CD4-positive, CD25-positive, alpha-beta regulatory T cell (primary cell): ENCODE measurements at places on chromosomes 2 and 18.
A peak's percentile ranks its signal among the peaks of the same experiment; 100 is the strongest.

DNA sequence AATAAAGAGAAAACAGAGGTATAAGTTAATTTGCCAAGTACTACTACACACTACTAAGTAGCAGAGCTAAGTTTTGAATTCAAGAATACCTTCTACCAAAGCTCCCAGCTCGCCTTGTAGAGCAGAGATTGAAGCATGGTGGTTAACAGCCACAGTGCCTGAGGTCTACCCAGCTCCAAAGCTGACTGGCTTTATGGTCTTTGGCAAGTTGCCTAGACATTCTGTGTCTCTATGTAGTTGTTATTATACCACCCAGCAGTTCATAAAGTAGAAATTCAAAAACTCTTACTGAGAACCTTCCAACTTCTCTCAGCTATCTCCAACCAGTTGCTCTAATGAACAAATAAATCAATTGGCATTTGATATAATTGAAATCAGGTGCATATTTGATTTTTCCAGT lies 87.8 kb downstream of the PDE11A start:
- no peak for DNase-seq

DNA sequence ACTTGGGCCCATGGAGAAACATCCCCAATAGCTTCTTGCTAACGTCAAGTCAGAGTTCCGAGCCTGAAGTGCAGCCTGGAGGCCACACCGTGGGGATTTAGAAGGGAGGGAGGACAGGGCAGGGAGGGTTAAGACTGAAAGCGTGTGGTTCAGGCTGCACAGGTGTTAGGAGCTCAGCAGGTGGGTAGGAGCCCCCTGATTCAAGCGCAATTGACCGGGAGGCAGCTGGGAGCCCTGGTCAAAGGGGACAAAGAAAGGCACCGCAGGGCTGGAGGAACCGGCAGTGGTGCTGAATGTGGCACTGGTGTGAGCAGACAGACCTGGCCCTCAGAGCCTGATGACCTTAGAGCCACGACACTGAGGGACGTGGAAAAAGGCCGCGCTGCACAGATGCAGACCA lies 149.6 kb downstream of the TMEM18 start:
- DNase-seq = no peak

GRCh38 chr2:235966932-235967757 lies 201.0 kb downstream of the GBX2 start:
- DNase-seq = no peak

GRCh38 chr2:69604026-69604678 lies 39.4 kb downstream of the AAK1 start:
- DNase-seq = no peak

- no peak for DNase-seq
These were observed 136.7 kb upstream of the SATB2 start for GRCh38 chr2:199594443-199594842.

DNA sequence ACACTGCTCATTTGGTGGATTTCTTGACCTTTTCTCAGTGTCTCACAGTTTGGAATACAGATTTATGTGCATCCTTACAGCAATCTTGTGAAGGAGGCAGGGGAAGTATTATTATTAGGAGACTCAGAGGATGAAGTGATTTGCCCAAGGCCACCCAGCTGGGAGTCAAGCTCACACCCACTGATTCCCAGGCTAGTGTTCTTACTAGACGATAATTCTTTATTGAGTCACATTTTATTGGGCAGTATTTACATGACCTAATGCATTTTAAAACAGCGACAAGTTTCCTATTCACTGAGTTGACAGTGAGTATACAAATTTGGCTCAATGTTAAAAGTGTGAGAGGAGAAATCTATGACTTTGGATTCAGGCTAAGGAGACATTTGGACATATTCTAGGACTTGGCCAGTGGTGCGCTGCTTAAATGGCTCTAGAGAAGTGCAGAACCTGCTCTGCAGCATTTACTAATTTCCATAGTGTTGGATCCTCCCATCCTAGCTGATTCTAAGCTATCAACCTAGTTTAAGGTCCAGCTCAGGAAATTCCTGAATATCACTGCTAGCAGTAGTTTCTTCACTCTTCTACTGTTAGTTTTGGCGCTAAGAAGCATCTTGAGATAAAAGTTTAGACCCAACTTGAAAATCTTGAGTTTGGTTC lies 199.3 kb downstream of the MTX2 start:
- no peak for DNase-seq

- no peak for DNase-seq
These were observed 70.7 kb downstream of the CABYR start for GRCh38 chr18:24209558-24209957.

DNA sequence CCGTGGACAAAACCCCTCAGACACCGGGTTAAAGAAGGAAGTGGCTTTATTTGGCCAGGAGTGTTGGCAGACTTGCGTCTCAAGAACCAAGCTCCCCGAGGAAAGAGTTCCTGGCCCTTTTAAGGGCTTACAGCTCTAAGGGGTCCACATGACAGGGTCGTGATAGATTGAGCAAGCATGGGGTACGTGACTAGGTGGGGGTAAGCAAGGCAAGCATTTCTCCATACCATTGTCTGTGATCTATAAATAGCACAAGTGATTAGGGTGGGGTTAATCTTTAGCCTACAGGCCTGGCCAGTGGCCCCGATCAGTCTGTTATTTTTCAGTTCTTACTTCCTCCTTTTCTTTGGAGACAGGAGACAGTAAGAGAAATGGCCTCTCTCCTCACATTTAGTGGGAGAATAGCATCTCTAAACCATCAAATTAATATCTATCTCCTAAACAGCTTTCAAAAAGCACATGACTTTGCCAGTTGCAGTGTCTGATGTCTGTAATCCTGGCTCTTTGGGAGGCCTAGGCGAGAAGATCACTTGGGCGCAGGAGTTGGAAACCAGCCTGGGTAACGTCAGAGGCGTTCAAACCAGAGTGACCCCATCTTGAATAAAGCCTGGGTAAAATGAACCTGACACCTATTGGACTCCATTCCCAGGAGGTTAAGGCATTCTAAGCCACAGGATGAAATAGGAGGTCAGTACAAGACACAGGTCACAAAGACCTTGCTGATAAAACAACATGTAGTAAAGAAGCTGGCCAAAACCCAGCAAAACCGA lies 18.3 kb upstream of the CNOT11 start:
- no peak for DNase-seq

DNA sequence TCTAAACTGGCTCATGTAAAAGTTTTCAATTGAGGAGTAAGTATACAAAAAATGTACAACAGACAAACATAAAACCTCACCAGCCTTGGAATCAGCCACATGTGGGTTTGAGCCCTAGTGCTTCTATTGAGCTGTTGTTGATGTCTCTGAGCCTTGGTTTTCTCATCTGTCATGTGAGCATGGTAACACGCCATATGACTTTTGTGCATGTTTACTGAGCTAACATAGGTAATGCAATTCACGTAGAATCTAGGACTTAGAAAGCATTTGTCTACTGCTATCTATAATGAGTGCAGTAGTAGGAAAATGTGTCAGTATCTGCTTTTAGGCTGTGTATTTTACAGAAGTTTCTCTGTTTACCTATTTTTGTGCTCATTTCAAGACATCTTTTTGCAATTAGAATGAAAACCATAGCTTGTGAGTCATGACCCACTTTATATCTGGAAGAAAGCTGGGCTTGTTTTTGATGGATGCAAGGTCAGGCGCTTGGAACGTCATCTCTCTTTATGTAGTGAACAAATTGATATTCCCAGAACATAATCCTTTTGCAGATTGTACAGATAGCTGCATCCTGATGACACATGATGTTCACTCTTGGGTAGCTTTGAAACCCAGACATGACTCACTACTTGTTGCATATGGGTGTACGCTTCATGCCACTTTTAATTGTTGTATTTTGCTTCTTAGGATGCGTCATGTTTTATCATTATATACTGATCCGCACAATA lies 94.3 kb downstream of the RNF144A start:
- DNase-seq = no peak

DNA sequence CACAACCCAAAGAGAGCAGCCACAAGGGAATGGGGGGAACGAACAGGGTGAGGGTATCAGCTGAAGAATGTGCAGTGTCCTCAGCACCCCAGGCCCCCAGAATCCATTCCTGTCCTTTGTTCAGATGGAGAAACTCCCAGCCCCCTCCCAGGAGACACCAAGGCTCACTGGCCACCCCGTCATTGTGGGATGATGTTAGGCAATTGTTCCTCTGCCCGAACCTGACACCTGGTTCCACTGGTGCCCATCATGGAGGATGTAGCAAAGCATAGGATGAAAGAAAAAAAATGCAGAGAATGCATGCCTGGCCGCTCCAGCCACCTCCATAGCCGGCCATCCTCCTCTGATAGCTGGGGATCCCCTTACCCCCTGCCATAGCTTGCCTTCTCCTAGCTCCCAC lies 197.3 kb upstream of the TWIST2 start:
- no peak for DNase-seq

GRCh38 chr18:9140381-9140780 lies 3.8 kb downstream of the ANKRD12 start:
- no peak for DNase-seq

GRCh38 chr2:212939777-212940531 lies 211.5 kb downstream of the IKZF2 start:
- DNase-seq = no peak

- DNase-seq = peak; percentile 61
These were observed 4.4 kb upstream of the KLHL29 start for GRCh38 chr2:23380562-23381065.

GRCh38 chr2:103959174-103960128 lies 894.5 kb upstream of the POU3F3 start:
- DNase-seq = peak; percentile 0

GRCh38 chr18:79518028-79518682 lies 122.4 kb downstream of the NFATC1 start:
- no peak for DNase-seq

DNA sequence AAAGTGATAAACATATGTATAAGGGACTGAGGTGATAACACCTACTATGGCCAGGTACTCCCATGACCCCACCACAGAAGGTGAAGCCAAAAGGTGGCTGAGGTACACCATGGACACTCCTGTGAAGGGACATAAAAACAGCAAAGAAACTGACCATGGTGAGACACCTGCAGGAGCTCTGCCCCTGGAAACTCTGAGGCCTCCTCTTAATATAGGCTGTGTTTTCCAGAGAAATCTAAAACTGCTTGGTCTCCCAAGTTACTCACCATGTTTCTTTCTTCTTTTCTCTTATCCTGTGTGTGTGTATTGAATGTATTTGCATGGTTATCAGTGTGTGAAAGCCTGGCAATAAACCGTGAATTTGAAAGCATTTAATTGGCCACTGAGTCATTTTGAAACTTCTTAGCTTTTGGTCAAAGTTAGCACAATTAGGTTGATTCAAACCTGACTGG lies 739.3 kb upstream of the GCFC2 start:
- DNase-seq = no peak

DNA sequence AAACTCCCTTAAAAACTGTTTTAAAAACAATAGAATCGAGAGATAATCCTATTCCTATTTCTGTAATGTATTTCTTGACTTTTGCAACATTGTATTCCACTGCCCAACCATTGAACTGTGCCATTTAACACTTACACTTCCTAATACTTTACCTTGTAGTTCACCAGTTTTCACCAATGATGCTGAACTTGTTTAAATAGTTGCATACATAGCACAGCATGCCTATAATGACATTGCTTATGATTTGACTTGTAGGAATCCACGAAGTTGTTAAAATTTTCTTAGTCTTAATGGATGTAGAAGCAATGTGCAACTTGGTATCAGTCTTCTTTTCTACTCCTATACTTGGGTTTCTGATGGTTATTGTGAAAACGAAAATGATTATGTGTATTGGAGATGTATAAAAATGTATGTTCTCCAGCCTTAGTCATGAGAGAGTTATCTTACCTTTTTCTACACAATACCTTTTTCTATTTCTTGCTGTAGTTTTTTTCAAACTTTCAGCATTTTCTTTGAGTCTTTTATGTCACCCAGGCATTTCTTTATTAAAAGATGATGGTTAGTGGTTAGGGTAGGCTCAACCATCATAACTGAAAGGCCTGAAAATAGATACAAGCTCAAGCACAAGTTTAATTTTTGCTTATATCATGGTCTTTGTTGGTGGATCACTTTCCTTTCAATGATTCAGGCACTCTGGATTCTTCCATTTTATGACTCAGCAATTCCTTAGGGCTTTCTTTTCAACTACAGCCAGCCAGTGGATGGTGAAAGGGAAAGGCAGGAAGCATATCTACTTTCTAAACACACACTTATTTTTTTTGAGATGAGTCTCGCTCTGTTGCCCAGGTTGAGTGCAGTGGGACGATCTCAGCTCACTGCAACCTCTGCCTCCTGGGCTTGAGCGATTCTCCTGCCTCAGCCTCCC lies 9.4 kb downstream of the GPD2 start:
- no peak for DNase-seq

DNA sequence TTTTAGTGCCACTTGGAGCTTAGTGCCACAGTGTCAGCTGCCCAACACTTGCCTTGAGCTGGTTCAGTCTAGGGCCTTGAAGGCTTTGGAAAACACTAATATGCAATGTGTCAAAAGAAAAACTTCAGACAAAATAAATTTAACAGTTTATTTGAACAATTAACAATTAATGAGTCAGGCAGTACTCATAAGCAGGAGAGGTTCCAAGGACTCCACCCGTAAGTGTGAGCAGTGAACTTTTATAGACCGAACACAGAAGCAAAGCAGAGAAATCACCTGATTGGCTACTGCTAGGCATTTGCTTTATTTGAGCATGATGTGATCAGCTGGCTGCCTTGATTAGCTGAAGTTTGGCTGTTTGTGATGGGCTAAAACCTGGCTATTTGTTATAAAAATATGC lies 49.5 kb upstream of the TBC1D8 start:
- DNase-seq = no peak

GRCh38 chr2:85266146-85267041 lies 61.4 kb downstream of the TGOLN2 start:
- peak; percentile 48 for DNase-seq

GRCh38 chr2:46144133-46144800 lies 152.9 kb upstream of the EPAS1 start:
- no peak for DNase-seq

DNA sequence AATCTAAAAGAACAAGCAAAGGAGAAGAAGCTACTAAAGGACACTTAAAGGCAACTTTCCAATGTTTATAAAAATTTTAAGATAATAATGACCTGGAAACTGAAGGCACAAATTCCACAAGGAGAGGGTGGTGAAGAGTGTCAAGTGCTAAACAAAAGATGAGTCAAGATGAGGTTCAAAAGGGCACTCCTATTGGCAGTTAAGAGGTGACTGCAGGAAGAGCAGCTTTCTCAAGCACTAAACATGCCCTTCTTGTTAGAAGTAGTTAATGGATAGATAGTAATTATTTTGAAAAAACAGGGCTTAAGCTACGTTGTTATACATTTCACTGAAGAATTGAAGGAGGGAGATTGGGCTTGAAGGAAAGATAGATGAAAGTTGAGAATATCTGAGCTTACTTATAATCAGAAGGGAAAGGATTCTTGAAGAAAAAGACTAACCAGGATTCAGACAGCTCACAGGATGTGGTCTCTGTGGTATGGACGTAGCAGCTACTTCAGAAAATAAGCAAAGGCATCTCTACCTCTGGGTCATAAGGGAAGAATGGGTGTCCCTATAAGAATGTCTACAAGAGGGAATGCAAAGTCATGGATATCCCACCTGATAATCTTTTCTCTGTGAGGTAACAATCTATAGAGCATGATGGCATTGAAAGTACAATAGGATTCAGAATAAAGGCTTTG lies 454.7 kb upstream of the SLC39A10 start:
- DNase-seq = peak; percentile 39
